ENCODE measurements at places on chromosomes 2 and 18. TPM values are rescaled to one million over a fixed set of nuclear protein-coding genes. Genes with fewer than 3 reads are reported as not detected.

EML6 gene
- total RNA-seq: 0.89 TPM

TMEM178A gene
- total RNA-seq: not detected

SERPINB7 gene
- total RNA-seq: not detected

SALL3 gene
- total RNA-seq: not detected

POMC gene
- 6.3 TPM for total RNA-seq

MDH1B gene
- not detected for total RNA-seq

SLC38A11 gene
- not detected for total RNA-seq

CCDC88A gene
- total RNA-seq: 33.1 TPM

CNDP2 gene
- 159 TPM for total RNA-seq

TBR1 gene
- not detected for total RNA-seq

AQP12A gene
- total RNA-seq: not detected

PARD3B gene
- 3.0 TPM for total RNA-seq

PTMA gene
- 1,357 TPM for total RNA-seq

IL1A gene
- total RNA-seq: 5.5 TPM

RTP5 gene
- total RNA-seq: not detected

SERPINB4 gene
- not detected for total RNA-seq

SEMA4C gene
- 6.0 TPM for total RNA-seq

Measured in mammary microvascular endothelial cell (primary cell).